Activated T-cell treated with anti-CD3 and anti-CD28 coated beads for 1 hour (primary cell): ENCODE measurements at places on chromosomes 12 and 14.

DNA sequence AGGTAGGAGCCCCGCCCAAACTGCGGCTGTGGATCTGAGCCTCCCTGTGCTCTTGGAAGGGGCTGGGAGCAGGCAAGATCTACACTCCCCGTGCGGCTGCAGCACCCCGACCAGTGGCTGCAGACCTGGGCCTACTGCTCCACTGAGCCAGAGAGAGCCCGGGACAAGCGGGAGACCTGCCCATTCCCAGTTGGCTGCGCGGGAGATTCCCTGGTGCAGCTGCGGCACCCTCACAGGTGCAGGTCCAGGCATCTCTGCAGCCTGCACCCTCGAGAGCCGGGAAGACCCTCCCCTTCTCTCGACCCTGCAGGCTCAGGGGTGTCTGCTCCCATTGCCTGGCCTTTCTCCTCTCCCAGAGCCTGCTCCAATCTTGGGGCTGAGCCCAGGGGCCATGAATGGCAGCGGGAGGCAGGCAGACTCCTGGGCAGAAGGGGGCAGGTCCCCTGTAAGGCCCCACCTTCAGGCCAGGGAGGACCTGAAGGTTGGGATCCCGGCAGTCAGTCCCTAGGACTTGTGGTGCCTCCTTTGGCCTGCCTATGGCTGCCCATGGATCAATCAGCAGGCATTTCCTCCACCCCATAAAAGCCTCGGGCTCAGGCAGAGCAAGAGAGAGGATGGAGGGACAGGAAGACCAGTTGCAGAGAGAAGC lies 8.8 kb upstream of the A2M start:
- DNase-seq: no peak

DNA sequence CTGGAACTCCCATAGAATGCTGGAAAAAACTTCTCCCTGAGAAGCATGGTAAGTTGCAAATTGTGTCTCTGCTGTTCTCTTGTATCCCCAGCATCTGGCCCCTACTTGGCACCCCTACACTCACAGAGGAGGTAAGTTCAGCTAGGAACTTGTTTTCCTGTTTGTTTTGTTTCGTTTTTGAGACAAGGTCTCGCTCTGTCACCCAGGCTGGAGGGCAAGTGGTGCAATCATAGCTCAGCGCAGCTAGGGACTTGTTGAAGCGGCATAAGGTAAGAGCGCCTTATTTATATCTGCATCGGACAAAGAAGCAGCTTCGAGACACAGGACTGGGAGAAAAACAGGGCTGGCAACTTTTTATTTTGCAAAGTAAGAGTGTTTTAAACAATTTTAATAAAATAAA lies 18.5 kb upstream of the ANO2 start:
- DNase-seq: no peak

DNA sequence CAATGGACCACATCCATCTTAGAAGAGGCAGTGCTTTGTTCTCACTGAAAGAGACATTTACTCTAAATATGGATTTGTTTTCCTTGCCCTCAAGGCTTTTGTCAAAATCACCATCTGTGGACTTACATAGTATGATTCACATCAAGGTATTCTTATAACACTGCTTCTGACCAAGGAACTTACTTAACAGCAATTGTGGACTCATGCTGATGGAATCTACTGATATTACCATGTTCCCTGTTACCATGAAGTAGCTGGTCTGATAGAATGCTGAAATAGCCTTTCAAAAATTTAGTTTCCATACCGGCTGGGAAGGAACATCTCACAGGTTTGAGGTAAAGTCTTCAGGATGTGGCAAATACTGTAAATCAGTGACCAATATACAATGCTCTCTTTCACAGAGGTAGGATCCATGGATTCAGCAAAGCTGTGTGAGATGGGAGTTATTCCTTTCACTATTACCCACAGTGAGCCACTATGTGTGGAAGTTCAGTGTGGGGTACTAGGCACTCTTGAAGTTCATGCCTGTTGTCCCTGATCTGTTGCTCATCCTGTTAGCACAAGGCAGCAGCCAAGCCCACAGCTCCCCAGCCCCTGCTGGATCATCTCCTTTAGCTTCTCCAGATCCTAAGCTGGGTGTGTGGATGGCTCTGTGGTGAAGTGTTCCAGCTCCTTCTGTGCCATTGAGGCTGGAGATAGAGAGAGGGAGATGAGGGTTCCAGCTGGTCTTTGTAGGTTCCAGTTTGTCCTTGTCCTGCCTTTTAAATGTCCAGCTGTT lies 126.4 kb downstream of the ATP23 start:
- DNase-seq: no peak

DNA sequence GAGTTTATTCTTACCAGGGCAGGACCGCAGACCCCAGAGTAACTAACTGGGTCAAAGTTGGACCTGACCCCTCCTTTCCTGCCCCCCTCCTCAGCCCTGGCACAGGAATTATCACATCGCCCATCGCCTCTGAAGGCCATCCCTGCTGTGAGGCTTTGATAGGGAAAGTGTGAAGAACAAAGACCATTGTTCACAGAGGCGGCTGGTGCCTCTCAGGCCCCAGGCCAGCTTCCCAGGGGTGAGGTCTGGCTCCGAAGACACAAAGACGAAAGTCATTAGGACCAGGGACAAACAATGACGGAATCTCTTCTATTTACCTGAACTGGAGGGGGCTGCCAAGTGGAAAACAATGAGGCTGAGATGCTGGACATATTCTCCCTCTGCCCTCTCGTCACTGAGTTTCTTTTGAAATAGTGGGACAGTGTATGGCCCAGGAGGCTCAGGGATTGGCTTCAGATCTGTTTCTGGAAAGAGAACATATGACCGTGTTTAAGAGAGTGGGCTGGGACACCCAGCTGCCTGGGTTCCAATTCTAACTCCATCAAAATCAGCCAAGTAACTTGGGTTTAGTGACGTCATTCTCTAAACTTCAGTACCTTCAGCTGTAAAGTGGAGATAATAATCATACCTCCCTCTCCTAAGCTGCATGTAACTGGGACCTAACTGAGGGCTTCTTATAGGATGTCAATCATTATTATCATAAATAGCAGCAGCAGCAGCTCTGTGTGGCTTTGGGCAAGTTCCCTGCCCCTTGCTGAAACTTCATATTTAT lies 769.4 kb downstream of the MED13L start:
- no peak for DNase-seq

DNA sequence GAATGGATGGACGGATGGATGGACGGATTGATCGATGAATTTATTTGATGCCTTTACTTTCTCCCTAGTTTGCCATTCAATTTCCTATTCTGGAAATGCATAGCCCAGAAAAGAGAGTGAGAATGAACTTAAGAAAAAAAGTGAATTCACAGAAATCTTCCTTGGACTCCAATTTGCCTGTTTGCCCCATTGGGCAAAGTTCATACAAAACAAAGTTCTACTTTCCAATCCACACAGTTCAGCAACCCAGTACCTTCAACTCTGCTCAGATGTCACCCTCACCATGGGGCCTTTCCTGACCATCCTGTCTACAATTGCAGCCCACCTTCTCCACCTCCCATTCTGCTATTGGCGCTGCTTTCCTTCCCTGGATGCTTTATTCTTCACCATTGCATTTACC lies 8.2 kb upstream of the NUAK1 start:
- DNase-seq: no peak

DNA sequence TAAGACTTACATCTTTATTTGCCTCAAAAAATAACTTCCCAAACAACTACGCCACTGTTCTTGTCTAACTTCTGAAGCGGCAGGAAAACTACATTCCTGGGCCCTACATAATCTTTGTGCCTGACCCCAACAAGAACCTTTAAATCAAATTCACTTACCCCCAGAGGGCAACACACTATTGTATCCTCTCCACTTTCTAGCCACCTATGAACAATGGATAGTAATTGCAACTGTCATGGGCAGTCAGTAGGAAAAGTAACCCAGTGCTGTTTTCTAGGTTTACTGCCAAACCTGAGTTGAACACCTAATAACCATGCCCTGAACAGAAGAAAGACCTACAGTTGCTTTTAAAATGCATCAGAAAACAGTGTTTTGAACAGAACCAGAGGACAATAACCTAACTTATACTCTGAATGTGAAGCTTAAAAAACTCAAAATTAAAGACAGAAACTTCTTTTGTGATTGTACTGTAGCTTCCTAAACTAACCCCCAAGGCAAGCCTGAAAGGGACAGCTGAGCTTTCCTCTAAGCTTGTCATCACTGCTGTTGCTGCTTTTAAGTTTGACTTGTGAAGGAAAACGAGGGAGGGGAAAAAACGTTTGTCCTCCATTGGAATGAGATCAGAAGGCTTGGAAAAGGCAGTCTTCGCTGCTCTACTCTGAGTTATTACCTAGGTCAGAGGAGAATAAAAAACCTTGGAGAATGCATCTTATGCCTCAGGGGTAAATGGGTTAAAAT lies 195.7 kb downstream of the SOX5 start:
- no peak for DNase-seq

GRCh38 chr14:65169351-65169750 lies 67.0 kb upstream of the MAX start:
- no peak for DNase-seq

- DNase-seq: no peak
Observed at GRCh38 chr12:109170324-109170723, 53.9 kb downstream of the ACACB start.

- DNase-seq: no peak
Observed at GRCh38 chr14:23300687-23301223, 1.9 kb downstream of the PPP1R3E start.

GRCh38 chr12:65330331-65330730 lies 51.8 kb downstream of the MSRB3 start:
- DNase-seq: no peak

DNA sequence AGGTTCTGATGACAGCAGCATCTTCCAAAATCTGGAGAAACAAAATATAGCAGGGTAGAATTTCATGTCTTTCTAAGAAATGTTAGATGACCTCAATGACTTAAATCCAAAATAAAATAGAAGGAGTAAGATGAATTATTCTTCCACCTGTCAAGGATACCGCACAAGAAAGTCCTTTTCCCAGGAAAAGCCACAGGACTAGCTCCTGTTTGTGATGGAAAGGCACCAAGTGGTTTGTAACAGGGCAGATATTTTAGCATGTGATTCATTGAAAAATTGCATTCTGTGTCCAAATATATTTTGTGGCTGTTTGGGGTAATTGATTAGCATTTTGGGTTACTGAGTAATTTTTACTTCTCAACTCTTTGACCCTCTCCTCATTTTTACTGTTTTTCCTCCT lies 2.7 kb downstream of the CD163L1 start:
- no peak for DNase-seq

- DNase-seq: no peak
Observed at GRCh38 chr12:67382241-67382871, 113.2 kb downstream of the CAND1 start.

- no peak for DNase-seq
Observed at GRCh38 chr12:123958462-123958861, 14.2 kb downstream of the CCDC92 start.

GRCh38 chr12:116067892-116068291 lies 209.6 kb downstream of the MED13L start:
- no peak for DNase-seq

DNA sequence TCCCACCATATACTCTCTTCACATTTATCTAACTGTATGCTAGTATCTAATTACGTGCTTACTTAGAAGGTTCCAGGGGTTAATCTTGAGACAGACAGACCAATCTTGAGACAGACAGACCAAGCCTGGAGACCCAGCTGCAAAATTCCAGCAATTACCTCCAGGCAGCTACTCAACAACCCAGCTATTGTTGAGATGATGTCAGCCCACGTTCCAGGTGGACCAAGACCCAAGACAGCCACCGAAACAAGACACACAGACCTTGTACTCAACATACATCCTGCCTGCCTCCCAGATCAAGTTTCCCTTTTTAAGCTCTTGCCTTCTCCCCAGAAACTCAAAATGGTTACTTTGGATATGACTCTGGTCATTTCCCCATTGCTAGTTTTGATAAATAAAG lies 64.9 kb upstream of the VASH1 start:
- DNase-seq: no peak

DNA sequence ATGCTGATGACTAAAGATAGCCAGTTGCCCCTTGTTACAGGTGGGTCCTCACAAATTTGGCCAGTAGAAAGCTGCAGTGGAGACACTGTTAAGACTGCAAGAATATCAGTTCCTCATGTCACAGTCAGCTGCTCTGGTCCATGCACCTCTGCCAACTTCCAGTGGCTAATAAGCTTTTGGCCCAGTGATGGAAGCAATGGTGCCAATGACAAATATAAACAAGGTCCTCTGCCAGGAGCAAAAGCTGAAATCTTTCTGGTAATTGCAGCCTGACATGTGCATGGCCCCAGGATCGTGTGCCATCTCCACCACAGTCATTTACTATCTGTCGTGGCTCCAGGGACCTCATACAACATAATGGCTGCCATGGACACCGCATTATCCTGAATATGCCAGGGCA lies 85.4 kb upstream of the TMEM260 start:
- no peak for DNase-seq

GRCh38 chr12:47020211-47020821 lies 59.1 kb upstream of the PCED1B start:
- DNase-seq: no peak

GRCh38 chr12:57889500-57889989 lies 43.0 kb upstream of the CTDSP2 start:
- no peak for DNase-seq

GRCh38 chr14:34453226-34453625 lies 8.8 kb downstream of the SPTSSA start:
- DNase-seq: no peak

DNA sequence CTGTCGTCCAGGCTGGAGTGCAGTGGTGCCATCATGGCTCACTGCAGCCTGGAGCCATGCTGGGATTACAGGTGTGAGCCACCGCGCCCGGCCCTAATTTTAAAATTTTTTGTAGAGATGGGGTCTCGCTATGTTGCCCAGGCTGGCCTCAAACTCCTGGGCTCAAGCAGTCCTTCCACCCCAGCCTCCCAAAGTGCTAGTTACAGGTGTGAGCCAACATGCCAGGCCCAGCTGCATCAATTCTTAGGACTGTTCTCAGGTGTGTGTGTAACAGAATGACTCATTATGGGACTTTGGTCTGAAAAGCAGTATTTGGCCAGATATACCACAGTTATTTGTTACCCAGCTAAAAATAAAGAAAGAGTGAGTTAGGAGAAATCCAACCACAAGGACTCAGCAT lies 17.4 kb downstream of the LETMD1 start:
- no peak for DNase-seq

DNA sequence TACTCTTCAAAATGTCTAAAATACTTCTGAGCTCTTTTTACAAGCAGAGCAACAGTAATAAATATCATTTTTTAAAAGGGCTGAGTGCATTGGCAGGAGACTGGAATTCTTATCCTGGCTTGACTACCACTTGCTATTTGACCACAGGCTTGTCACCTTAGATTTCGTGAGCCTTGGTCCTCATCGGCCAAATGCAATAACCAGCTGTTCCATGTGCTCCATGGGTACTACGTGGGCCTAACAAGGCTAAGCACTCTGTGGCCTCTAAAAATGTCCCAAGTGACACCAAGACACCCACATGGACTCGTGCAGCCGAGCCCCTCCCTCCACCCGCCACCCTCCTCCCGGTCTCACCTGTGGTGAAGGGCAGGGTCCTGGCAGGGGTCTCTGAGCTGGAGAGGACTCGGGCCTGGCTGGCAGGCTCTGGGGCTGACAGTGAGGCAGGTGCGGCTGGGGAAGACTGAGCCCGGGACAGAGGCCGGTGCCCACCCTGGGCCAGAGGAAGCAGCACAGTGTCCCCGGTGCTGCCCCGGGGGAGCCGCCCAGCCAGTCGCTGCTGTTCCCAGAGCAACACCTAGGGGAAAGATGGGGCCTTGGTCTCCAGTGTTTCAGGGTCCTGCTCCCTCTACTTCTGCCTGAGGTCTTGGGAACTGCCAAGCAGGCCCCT lies 20.1 kb downstream of the SLC48A1 start:
- DNase-seq: no peak

GRCh38 chr12:105378911-105379310 lies 48.4 kb downstream of the C12orf75 start:
- no peak for DNase-seq
